ENCODE measurements at places on chromosomes 3 and 15.

DNA sequence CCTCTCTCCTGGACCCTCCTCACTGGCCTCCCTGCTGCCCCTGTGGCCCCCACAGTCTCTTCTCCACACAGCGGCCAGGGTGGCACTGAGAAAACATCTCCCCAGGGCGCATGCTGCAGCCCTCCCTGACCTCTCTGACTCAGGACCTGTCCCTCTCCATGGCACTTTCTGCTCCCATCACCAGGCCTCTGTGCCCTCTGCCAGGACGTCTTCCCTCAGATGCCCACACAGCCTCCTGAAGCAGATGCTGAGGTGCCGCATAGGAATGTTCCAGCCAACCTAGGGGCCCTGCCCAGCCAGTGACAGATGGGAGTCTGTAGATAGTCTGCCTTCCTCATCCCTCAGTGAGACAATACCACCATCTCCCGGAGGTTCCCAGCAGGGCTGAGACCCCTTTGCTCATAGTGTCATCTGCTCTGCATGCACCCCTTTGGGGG, 8.7 kb downstream of the MYL3 start:
- no peak for DNase-seq

DNA sequence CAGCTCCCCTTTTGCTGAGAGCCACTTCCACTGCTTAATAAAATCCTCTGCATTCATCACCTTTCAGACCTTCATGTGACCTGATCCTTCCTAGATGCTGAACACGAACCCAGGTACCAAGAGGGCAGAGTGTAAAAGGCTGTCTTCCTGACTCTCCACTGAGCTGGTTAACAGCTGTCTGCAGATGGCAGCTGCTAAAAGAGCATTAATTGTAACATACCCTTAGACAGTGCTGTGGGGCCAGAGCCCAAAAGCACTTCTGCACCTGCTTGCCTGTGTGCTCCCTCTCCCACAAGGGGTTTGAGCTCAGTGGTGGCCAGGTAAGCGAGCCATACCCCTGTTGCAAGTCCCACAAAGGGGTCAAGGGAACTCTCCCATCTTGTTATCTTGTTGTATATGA, 187.3 kb downstream of the UBE2E2 start:
- DNase-seq = no peak

DNA sequence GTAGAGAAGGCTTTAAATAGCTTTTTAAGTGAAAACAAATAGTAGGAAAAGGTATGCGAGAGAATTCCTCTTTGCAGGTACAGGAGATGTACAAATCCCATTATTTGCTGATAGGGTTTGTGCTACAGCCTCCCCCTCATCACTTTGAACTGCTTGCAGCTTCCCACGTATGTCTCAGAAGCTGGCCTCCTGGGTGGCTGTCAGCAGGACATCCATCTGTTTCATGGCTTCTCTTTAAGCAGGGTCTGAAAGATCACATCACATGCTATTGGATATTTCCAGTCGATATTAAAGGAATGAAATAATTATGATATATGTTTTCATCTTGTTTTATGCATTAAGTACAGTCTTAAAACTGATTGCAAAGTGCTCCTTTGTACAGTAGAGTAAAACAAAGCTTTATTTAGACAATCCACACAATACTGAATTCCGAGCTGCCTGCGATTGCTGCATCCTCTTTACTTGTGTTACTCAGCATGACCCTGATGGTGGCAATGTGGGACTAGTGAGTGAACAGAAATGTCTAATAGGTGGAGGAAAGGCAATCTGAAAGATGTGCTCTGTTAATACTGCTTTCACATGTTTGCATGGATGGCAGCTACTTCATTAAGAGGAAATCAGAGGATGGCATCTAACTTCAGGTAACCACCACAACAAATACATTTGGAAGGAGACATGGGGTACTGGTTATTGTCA, 930.6 kb upstream of the SEMA6D start:
- DNase-seq = no peak

- DNase-seq = no peak
Observed at GRCh38 chr3:43233062-43233461, 53.3 kb upstream of the SNRK start.

GRCh38 chr3:80769683-80770082, 991.8 kb downstream of the GBE1 start:
- no peak for DNase-seq

DNA sequence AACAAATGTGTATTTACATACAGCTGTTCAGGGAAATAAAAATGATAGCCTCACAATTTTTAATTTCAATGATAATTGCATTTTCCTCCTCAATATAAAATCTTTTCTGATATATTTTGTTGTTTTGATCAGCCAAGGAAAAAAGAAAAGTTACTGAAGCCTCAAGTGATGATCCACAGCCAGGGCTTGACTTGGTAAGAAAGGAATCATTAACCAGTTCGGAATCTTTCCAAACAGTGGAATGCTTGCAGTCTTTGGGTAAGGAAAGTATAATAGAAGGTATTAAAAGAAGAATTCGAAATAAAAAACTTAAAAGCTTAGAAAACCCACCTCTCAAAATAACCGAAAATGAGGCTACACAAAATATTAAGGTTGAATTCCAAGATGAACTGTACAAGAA, 1.0 kb downstream of the TOPAZ1 start:
- DNase-seq = no peak

DNA sequence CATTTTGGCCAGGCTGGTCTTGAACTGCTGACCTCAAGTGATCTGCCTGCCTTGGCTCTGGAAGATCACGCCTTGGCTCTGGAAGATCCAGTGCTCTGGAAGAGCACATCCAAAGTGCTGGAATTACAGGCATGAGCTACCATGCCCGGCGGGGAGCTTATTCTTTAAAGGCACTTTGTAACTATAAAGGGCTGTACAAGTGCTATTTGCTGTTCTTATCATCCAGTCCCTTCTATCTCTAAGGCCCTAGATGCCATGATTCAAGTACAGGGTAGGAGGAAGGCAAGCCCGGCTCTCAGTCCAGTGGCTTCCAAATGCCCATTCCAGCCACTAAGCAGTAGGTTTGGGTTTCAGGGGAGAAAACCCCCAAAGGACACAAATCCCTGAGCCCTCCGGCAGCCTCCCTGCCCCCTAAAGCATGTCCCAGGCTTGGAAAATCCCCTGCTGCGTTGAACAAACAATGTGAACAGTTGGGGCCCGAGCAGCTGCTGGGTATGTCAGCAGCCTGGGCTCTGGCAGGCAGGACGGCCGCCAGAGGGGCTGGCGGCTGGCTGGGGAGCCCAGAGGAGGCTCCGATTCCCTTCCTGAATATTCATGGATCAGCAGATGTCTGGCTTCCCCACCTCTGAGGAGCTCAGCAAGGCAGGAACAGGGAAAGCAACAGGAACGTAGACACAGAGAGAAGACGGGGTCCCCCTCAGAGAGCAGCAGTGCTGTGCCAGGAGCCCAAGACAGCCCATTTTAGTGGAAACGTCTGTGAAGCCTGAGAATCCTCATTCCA, 7.7 kb downstream of the IGDCC4 start:
- DNase-seq = no peak

Measured in NCI-H1436 (cell line).